Stimulated activated CD4-positive, alpha-beta T cell treated with anti-CD3 and anti-CD28 coated beads, TNF-alpha, amount 100 ng/mL, for 48 hours (primary cell): ENCODE measurements at places on chromosomes 6 and 20.

DNA sequence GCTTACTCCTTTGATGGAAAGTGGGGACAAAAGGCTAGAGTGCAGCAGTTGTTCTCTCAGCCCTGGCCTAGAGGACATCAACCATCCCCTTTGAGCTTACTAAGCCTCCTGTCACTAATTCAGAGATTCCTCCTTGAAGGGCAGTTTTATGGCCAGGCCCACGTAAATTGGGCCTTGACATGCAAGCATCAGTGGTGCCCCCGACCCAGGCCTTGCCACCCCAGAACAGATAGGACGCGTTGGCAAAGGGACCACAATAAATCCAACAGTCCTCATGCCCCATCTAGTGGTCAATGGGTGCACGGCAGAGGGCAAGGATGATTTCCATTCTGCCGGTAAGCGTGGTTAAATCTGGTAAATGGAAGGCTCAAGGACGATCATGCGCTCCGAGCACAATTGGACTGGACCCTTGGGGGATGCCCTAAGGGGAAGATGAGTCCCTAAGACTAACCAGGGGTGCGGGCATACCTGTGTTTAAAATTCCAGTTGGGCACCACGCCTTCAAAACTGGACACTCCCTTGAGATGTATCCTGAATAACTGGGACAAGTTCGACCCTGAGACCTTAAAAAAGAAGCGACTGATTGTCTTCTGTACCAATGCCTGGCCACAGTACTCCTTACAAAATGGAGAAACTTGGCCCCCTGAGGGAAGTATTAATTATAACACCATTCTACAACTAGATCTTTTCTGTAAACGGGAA is 32.6 kb downstream of the CEP85L start:
- DNase-seq = peak; percentile 35

- no peak for DNase-seq
These were observed 4.3 kb downstream of the TNNC2 start for GRCh38 chr20:45822857-45823256.

GRCh38 chr6:164114651-164115050 is 700.1 kb downstream of the QKI start:
- DNase-seq = no peak

DNA sequence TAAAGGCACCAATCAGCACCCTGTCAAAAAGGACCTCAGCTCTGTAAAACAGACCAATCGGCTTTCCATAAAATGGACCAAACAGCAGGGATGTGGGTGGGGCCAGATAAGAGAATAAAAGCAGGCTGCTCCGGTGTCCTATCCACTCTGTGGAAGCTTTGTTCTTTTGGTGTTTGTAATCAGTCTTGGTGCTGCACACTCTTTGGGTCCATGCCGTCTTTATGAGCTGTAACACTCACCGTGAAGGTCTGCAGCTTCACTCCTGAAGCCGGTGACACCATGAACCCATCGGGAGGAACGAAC is 7.3 kb upstream of the PXDC1 start:
- DNase-seq = no peak

- no peak for DNase-seq
These were observed 2.5 kb upstream of the LSM14B start for GRCh38 chr20:62119591-62120364.

- no peak for DNase-seq
These were observed 51.9 kb upstream of the MRPS10 start for GRCh38 chr6:42269553-42269952.

DNA sequence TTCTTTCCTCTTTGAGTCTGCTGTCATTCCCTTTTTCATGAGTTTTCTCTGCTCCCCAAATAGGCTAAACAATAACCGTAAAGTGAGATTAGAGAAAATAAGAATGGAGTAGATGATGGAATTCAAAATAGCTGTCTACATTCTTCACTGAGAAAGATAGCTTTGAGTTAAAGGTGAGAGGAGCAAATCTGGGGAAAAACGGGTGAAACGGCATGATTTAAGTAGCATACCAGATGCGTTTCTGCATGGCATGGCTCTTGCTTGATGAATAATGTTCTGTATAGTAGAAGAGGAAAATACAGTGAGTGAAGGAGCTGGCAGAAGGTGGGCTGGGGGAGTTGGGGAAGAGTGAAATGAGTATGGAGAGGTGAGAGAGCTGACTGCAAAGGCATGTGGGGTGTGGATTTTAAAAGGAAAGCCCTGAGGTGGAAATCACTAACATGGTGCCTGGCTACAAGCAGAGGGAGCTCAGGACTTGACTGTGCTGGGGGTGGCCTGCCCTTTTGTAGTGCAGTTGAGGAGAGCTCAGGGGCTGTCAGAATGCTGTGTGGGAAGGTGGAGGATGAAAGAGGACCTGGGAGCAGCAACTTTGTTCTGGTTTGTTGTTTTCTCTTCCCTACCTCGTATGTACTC is 8.8 kb downstream of the BICRAL start:
- DNase-seq = no peak

DNA sequence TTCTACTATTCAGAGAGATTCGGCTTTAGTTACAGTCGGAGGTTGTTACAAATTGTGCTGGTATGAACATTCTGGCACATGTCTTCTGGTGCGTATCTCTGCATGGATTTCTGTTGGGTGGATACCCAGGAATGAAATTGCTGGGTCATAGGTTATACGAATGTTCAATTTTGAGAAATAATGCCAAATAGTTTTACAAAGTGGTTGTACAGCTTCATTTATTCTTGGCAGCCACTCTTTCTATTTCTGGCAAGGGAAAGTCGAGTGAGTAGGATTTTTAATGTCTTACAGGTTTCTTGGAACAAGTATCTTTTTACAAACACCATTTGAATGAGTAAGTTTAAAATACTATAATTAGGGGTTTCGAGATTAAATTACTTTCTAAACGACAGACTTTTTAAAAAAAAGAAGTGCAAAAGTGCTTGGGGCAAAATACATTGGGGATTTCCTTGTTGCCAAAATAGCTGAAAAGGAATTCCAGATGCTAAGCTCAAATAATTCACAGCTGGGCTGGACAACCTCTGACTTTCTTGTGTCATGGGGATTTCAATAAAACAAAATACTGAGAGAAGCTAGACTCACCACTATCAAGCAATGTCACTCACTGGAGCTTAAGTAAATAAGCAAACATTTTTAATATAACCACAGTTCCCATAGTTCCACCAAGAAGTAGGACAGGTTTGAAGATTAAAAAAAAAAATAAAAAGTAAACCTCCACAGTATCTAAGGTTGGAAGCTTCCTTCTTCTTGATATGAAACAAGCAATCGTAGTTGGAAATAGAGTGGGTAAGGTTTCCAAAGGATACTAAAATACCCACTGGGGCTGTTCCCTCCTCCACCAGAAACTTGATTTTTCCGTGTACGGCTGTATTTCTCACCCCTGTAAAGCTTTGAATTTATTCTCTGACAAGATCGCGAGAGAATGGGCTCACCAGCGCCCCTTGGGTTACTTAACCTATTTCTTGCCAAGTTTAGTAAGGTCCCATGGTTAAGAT is 21.6 kb upstream of the GFOD1 start:
- DNase-seq = no peak
